T-helper 17 cell (primary cell): ENCODE measurements at places on chromosomes 12 and 14.

GRCh38 chr14:76687611-76688382 lies 73.5 kb upstream of the VASH1 start:
- DNase-seq = no peak

GRCh38 chr14:68949601-68949965 lies 29.5 kb downstream of the ACTN1 start:
- DNase-seq = no peak

DNA sequence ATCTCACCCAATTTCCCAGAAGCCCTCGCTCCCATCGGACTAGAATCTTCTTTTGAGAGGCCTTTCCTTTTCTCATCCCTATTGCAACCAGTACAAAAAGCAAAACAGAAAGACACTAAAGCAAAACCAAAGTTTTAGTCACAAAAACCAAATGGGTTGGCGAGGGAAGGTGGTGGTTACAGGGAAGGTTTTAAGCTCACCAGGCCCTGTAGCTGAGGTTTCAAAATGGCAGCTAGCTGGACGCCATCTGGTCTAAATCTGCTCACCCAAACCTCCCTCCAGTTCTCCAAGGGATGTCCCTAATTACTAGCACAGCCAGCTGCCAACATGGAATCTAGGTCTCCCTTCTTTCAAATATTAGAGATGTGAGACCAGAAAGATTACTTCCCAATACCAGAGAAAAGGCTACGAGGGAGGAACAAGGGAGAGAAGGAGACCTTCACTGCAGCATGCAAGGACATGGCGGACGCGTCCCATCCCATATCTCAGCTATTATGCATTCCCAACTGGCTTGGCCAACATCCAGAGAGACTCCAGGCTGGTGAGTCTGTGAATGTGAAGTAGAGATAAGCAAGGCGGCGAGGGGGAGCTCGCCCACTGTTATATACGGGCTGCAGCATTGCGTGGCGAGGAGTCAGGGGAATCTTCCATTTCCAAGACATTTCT lies 70.8 kb downstream of the DPF3 start:
- DNase-seq = no peak

- no peak for DNase-seq
These were observed 30.2 kb downstream of the KCNA5 start for GRCh38 chr12:5073853-5074252.

DNA sequence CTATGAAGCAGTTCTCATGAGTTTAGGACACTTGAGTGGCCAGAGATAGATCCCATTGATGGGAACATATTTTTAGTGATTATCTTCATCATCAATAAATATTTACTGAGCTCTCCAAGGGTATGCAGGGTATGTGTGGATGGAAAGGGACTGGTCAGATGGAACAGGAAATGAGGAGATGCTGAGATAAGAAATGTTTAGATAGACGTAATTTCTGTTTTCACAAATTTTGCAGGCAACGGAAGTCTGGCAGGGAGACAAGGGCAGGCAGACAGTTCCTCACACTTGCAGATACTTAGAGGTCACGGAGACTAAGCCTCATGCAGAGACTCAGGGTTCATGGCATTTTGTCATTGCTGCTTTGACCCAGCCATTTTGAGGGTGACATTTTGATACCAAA lies 24.3 kb downstream of the BCL2L14 start:
- DNase-seq = no peak

DNA sequence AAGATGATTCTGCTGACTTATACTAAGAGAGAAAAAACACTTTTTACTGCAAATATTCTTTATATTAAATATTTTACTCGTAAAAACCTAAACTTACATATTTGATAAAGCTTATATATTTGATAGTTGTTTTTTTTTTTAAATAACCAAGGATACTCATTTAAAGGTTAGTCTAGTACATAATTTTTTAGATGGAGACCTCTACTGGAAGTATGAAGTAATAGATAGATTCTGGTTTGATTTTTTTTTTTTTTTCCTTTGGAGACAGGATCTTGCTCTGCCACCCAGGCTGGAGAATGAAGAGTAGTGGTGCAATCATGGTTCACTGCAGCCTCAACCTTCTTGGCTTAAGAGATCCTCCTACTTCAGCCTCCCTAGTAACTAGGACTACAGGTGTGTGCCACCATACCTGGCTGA lies 16.4 kb downstream of the ARID2 start:
- no peak for DNase-seq

GRCh38 chr14:60204843-60205774 lies 39.9 kb upstream of the DHRS7 start:
- DNase-seq = no peak

GRCh38 chr12:86777325-86777724 lies 521.1 kb upstream of the MGAT4C start:
- DNase-seq = no peak

DNA sequence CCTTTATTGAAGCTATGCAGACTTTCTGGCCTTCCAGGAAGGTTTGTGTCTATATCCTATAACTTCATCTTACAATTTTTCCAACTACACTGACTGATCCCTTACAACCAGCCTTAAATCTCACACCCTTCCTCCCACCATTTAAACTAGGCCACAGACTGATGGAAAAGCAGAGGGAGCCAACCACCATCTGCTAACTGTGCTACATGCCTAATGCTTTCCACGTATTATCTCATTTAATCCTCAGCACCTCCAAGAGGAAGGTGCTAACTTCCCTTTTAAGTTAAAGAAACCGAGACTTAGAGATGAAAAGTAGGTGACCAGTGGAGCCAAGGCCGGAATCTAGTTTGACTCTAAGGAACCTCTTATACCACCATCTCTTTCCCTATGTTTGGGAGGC lies 22.7 kb upstream of the BLTP3B start:
- no peak for DNase-seq
